ENCODE measurements at places on chromosomes 1 and 21.

GRCh38 chr1:188582911-188583532 is 1754.3 kb downstream of the PLA2G4A start:
- DNase-seq = no peak

GRCh38 chr1:65527190-65527589 is 106.7 kb downstream of the LEPR start:
- DNase-seq = no peak

DNA sequence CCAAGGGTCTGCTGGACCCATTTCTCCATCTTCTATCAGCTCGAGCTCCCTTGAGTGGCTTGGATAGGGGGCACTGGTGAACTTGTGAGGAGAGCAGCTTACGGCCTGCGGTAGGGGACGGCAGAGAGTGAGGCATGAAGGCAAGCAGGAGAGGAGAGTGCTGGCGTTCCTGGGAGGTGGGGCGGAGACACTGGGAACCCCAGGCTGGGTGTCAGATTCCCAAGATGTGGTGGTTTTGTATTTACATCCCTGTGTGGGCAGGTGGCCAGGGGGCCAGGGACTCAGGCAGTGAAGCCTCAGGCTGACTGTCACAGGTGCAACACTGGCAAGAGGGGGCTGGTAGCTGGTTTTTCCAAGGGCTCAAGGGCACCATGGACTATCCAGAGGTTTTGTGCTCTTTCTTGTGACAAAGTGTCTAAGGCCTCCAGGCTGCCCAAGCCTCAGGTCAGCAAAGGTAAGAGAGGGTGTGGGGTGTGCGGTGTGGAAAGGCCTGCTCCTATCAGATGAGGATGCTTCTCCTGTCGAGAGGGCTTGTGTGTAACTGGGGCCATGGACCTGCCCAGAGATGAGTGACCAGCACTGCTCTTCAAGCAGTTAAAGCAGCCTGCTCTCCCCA is 45.1 kb upstream of the ROR1 start:
- DNase-seq = no peak

DNA sequence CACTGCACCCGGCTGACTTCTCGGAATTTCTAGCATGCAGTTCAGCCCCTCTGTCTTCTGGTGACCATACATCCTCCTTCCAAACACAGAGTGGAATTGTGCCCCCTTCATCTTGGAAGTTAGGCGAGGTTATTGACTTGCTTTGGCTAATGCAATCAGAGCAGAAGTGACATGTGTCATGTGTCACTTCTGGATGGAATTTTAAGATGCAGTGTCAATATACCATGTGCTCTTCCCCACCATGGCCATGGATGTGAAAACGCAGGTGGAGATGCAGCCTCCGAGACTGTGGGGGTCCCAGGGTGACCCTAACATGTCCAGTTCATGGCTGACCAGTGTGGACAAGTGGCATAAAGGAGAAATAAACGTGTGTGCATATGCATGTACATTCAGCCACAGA is 83.0 kb downstream of the KCNJ6 start:
- no peak for DNase-seq

DNA sequence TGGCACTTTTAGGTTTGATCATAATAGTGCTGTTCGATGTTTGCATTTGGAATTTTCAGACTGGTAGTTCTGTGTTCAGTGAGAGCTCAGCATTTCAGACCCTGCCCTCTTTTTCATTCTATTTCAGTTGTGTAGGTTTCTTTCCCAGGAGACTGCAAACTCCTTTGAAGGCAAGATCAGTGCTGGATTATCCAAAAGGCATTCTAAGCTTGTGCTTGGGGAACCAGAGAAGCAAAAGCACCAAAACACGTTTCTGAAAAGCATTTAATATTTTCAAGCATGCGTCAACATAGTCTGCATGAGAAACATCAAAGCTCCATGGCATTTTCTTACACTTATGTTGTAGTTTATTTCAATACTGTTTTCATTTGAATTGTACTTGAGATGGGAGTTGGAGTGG is 292.1 kb downstream of the SDCCAG8 start:
- DNase-seq = no peak

Data from LHCN-M2 (cell line).